ENCODE measurements at places on chromosomes 6 and 20.

GRCh38 chr20:43751167-43752050 lies 24.6 kb upstream of the GTSF1L start:
- no peak for DNase-seq

DNA sequence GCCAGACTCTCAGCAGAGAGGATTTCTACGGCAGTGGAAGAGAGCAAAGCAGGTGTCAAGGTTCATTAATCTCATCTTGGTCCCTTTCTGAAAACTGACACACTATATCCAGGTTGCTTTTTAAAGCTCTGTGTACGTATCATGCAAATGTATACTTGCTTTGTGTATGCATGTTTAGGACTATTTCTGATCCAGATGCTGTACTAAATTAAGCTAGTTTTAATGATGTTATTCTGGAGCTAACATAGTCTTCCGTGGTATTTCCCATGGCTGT lies 59.2 kb upstream of the SNX9 start:
- DNase-seq = no peak

DNA sequence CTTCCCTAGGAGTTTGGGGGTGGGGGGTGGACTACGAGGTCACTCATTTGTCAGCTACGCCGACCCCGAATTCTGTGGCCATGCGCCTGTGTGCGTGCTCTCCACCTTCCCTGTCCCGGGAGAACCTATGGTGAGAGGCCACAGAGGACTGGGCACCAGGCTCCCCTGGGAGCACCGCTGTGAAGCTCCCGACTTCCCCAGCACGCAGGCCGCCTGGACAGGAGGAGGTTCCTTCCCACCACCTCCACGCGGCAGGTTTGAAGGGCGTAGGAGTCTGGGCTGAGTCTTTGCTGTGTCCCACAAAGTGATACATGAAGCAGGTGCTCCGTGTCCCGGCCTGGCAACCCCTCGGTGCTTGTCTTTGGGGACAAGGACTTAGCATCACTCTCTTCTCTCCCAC lies 107.2 kb downstream of the CDH4 start:
- no peak for DNase-seq

DNA sequence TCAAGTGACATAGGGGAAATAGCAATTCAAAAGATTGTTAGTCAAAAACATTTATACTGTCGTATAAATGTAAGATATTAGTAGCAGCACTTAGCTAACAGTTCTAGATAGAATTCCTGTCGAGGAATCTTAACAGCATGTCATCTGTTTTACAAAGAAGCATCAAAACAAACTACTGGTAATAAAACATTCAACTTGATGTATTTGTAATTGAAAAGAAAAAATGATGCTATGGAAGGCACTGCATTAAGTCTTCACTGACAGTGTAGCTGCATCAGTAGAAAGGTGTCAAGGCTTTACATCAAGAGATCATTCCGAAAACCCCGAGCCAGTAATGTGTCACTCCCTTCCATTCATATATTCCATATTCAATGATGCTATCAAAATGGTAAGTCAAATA lies 223.5 kb downstream of the TBC1D32 start:
- DNase-seq = no peak

DNA sequence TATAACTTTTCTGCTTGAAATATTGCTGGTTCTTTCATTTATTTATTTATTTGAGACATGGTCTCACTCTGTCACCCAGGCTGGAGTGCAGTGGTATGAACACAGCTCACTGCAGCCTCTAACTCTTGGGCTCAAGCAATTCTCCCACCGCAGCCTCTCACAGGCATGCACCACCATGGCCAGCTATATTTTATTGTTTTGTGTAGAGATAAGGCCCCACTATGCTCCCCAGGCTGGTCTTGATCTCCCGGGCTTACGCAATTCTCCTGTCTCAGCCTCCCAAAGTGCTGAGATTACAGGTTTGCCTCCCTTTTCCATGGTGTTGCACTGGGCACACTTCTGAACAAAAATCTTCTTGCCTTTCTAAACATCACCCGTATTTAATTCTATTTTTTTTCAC lies 39.1 kb upstream of the RNGTT start:
- no peak for DNase-seq

GRCh38 chr6:140957386-140957785 lies 1175.3 kb upstream of the GJE1 start:
- no peak for DNase-seq

DNA sequence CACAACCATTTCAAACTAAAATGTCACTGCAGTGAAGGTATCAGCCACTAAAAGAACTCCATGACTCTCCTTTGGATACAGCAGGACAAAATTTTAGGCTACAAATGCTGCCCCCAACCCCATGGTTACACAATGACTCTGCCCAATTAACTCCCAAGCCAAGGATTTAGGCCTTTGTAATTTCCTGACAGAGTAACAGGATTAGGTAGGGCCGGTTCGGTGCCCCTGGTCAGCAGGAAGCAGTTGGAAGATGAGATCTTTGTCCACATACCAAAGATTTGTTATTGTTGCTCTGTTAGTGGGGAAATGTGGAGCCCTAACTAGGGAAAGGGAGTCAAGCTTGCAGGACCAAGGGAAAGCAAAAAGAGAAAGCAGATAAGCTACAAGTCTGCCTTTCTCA lies 26.7 kb upstream of the RIPK1 start:
- no peak for DNase-seq

- DNase-seq = no peak
These were observed 618 bp downstream of the RTN4IP1 start for GRCh38 chr6:106628658-106629102.

DNA sequence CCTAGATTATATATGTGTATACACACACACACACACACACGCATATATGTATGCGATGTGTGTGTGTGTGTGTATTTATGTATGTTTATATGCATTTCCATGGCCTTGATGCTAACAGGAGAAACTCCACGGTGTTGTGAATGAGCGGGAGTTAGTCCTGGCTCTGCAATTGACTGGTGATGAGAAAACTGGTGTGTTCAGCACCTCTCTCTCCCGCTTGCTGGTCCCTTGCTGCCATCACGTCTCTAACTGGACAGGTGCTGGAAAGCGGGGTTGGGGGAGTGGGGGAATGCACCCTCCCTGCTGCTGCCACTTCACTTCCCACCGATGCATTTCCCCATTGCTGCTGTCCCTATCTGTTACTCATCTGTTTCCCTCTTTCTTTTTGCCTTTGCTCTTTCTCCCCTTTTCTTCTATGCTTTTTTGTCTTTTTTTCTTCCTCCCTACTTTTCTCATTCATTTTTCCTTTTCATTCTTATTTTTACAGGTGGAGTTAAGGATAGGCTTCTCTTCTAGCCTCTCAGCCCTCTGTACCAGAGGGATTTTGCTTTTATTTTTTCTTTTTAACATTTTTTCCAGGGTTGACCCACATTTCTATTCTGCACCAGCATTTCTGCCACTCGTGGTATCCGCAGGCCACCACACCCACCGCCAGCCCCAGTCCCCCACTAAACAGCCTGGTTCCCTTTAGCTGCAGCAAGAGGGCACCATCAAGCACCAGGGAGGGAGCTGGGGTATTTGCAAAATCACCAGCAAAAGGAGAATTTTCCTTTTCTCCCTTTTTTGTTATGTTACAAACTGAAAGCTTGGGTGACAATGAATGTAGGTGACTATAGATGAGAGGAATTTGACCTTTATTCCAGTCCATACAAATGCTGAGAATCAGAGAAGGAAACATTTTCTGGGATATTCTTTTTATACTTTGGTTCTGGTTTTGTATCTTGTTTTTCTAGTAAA lies 115.6 kb downstream of the TCP11 start:
- no peak for DNase-seq

GRCh38 chr20:34834459-34834893 lies 9.0 kb upstream of the NCOA6 start:
- DNase-seq = peak; percentile 29
